ENCODE measurements at places on chromosomes 7 and 10.

- no peak for DNase-seq
Observed at GRCh38 chr7:86252406-86252805, 391.3 kb upstream of the GRM3 start.

GRCh38 chr10:98212196-98212595 is 55.8 kb downstream of the LOXL4 start:
- DNase-seq, result no peak

DNA sequence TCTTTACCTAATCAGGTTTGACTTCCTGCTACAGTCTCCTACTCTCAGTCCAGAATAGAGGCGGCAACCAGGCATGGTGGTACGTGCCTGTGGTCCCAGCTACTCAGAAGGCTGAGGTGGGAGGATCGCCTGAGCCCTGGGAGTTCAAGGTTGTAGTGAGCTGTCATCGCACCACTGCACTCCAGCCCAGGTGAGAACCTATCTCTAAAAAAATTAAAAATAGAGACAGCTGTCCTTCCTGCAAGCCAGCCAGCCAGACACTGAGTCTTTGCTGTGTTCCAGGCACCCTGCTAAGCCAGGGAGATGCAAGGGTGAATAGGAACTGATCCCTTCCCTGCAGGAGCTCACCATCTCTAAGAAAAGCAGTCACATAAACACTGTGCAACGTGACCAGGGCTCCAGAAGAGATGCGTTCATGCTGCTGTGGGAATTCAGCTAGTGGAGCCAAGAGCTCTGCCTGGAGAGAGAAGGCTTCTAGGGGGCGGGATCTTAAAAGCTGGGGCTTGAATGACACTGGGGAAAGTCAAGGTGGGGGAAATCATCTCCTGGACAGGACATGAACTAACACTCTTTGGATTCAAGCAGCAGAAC is 22.1 kb upstream of the SLIT1 start:
- DNase-seq, result no peak

GRCh38 chr7:83836028-83836427 is 187.1 kb upstream of the SEMA3E start:
- no peak for DNase-seq

- no peak for DNase-seq
Observed at GRCh38 chr10:61994405-61995219, 93.1 kb downstream of the ARID5B start.

DNA sequence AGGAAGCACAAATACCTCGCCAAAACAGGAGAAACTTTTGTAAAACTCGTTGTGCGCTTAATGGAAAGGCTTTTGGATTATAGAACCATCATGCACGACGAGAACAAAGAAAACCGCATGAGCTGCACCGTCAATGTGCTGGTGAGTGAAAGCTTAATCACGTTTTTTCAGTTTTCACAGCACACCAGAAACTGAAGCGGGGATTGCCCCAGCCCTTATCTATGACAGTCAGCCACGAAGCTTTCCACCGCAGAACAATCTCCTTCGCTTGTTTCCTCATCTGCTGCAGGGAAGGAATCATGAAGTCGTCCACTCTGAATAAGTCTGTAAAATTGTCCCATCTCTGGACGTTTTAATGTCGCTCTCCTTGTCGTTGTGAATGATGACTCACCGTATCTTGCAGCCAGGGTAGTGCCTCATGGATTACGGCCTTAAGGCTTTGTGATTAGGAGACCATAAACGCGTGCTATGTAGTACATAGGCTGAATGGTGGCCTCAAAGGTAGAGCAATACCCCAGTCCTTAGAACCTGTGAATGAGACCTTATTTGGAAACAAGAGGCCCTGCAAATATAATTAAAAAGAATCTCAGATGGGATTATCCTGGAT is 174.9 kb upstream of the NPS start:
- no peak for DNase-seq

DNA sequence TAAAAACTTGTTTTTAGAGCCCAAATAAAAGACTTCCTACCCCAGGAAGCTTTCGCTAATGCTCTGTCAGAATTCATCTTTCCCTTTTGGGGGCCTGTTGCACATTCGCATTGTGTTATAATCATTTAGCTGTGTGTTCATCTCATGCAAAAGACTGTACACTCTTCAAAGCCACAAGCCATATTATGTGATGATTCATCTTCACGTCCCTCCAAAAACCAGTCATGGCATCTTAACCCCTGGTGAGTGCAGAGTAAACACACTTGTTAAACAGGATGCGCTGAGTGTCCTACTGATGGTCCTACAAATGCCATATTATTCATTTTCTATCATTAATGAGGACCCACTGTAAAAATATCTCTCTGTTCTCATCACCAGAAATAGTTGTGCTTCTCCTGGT is 235.4 kb downstream of the KIAA1217 start:
- no peak for DNase-seq

DNA sequence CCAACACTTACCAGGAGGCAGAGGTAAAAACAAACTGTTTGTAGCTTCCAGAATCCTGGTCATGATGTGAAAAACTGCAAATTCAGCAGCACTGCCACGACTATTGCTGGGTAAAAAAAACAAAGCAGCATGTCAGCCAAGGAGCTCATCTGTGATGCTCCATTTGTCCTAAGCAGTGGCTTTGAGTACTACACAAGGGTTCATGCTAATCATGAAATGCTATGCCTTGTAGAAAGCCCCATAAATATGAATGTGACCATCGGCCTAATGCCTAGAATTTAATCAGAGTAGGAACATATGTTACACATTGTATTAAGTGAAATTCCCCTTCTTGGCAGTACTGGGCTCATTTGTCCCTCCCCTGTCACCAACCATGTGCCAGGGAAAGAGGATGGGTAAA is 95.4 kb downstream of the GSAP start:
- DNase-seq, result no peak

DNA sequence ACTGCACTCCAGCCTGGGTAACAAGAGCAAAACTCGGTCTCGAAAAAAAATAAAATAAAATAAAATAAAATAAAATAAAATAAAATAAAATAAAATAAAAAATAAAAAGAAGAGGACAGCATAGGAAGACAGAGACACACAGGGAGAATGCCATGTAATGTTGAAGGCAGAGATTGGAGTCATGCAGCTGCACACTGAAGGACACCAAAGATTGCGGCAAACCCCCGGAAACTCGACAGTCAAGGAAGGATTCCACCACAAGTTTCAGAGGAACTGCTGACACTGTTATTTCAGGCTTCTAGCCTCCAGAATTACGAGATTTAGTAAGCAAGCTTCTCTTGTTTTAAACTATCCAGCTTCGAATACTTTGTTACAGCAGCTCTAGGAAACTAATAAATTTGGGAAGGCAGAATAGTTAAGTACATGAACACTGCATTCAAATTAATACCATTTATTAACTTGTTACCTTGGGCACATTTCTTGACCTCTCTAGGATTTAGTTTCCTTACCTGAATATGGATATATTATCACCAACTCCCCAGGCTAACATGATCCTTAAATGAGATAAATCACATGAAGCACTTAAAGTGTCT is 9.5 kb downstream of the CPED1 start:
- DNase-seq, result no peak

- DNase-seq, result no peak
Observed at GRCh38 chr7:4225881-4226523, 456.1 kb upstream of the FOXK1 start.

DNA sequence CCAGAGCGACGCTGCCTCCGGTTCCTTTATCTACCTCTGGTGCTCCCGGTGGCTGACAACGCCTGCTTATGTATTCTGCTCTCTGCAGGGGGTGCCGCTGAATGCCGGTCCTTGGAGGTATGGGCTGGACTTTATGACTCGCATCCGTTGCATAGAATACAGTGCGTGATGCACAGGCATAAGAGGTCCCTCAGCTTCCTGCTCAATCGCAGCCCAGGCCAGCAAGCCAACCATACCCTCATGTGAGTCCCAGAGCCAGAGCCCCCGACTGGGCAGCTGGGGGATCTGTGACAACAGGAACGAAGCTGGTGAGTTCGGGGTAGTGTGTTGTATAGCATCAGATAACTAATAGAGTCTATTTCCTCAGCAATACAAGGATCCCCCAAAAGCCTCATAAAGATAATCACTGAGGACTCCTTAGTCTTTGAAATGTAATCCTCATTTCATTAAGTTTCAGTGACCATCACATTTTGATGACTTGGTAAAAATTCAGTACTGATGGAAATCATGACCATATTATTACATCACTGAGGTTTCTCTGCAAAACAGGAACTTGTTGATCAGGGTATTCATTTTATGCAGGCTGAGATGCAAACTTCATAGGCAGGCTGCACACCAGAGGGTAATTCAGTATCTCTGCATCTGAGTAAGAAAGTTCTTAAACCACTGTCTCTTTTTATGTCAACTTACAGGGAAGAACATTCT is 607.8 kb downstream of the PTPRN2 start:
- no peak for DNase-seq

- DNase-seq, result no peak
Observed at GRCh38 chr10:119275085-119275484, 67.7 kb downstream of the GRK5 start.

- no peak for DNase-seq
Observed at GRCh38 chr10:89079961-89080360, 89.4 kb downstream of the FAS start.

DNA sequence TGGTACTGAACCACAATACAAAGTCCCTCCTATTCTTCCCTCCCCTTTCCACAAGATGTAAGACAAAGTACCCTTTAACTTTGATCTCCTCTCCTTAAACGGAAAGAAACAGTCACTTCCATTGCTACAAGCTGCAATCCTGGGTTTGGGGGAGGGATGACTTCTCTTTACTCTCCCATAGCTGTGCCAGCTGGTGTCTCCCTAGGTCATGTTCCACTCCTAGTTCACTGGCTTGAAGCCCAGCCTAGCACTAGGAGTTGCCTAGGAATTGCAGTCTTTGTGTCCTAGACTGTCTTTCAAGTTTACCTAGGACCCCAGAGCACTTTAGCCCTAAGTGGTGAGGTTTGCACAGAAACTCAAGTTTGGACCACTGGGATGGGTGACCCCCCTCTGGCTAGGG is 311.1 kb downstream of the HPSE2 start:
- no peak for DNase-seq

- DNase-seq, result no peak
Observed at GRCh38 chr10:42482411-42482810, 156.0 kb downstream of the ZNF33B start.

- no peak for DNase-seq
Observed at GRCh38 chr10:97089209-97089870, 96.4 kb downstream of the SLIT1 start.

- DNase-seq, result no peak
Observed at GRCh38 chr10:68221196-68221595, 10.7 kb downstream of the ATOH7 start.

DNA sequence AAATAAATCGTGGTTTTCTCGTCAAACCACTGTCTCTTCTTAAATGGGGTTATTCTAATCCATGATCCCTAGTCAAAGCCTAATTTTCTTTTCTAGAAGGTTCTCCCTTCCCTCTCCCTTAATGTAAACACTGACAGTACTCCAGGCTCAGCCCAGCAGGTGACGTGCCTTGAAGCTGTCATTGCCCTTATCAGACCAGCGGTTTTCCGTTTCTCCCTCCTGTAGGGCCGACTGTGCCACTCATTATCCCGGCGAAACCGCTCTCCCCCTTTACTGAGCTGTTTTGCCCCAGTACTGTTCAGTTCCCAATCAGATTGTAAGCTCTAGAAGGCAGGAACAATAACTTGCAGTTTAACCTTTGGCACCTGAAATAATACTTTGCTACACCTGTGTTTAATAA is 153.5 kb upstream of the RHEB start:
- DNase-seq, result no peak

- DNase-seq, result no peak
Observed at GRCh38 chr7:94697035-94697974, 41.4 kb upstream of the SGCE start.

- no peak for DNase-seq
Observed at GRCh38 chr10:69089638-69090599, 2.0 kb downstream of the SRGN start.

DNA sequence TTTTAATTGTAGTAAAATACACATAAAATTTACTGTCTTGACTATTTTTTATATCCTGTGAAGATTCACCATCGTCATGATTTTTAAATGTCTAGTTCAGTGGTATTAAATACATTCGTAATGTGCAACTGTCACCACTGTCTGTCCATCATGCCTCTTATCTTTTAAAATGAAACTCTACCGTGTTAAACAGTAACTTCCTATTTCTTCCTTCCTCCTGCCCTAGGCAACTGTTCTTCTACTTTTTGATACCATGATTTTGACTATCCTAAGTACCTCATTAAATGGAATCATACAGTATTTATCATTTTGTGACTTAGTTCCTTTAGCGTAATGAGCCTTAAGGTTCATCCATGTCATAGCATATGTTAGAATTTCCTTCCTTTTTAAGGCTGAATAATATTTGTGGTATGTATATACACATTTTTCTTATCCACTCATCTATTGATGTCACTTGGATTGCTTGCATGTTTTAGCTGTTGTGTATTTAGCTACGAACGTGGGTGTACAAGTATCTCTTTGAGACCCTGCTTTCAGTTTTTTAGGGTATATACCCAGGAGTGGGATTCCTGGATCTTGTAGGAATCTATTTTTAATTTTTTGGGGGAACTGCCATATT is 13.5 kb downstream of the SLK start:
- DNase-seq, result no peak

DNA sequence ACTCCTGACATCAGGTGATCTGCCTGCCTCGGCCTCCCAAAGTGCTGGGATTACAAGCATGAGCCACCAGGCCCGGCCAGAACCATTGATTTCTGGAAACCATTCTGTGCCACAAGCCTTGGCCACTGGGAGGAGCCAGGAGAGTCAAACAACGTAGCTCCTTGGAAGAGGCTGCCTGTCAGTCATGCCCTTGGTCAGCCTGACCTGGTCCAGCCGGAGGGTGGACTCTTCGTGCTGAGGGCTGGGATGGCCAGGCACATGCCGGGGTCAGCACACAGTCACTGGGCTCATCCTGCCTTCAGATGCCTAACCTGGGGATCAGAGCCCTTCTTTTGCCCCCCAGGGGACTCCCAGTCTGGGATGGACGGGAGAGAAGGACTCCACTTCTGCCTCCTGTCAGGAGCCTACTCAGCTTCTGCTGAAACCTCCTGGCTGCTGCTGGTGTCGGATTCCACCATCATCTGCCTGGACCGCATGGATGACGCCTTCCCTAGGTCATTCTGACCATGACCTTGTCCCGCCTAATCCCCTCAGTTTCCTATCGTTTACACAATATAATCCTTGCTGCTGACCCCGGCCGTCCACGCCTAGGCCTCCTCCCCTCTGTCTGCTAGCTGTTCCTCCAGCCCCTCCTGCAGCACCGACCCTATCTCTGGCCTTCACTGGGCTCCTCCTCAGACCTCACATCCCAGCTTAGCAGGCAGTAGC is 30.4 kb downstream of the TMEM270 start:
- DNase-seq, result no peak

DNA sequence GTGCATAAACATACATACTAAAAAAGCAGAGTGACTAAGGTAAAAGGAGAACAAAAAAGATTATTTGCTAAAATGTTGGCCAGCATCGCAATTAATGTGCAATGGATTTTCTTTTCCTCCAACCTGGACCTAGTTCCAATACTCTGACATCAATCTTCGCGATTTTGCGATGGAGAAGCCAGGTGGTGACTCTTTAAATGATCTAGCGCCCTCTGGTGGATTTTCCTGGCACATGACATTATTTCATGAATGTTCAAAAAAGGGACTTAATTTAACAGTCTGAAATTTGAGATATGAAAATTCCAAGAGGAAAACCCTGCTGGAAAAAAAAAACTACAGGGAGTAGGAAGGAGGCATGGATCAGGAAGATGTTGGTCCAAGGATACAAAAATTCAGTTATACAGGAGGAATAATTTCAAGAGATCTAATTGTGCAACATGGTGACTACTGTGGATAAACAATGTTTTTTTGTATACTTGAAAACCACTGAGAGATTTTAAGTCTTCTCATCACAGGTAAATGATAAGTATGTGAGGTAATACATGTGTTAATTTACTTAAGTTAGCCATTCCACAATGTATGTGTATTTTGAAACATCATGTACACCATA is 4.3 kb upstream of the KCNMA1 start:
- no peak for DNase-seq
